Activated T-cell treated with anti-CD3 and anti-CD28 coated beads, Interleukin-2, amount 50 U/mL, for 48 hours (primary cell): ENCODE measurements at places on chromosomes 16 and 17.

DNA sequence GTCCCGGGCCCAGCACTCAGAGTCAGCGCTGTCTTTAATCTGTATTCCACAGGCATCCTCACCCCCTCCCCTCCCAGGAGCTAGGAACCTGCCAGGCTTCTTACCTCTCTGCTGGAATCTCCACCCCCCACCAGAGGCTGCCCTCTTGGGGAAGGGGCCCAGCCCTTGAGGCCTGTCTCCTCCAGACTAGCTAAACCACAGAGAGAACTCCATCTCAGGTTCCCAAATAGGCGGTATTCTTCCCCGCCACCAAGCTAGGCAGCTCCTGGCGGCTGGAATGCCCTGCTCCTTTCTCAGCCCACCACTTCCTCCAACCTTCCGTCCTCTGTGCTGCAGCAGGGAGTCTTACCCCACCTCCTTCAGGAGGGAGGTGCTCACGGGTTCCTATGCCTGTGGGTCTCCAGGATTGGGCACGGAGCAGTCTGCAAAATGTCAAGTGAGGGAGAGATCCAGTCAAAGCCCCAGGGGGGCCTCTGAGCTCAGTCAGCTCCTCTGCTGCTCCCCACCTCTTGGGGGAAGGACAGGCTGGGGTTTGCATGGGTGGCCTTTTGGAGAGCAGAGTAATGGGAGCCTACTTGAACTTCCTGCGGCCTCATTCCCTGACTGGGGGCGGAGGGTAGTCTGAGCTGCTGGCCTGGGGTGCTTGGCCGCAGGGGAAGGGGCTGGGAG is 55.7 kb downstream of the SREBF1 start:
- DNase-seq, result no peak

DNA sequence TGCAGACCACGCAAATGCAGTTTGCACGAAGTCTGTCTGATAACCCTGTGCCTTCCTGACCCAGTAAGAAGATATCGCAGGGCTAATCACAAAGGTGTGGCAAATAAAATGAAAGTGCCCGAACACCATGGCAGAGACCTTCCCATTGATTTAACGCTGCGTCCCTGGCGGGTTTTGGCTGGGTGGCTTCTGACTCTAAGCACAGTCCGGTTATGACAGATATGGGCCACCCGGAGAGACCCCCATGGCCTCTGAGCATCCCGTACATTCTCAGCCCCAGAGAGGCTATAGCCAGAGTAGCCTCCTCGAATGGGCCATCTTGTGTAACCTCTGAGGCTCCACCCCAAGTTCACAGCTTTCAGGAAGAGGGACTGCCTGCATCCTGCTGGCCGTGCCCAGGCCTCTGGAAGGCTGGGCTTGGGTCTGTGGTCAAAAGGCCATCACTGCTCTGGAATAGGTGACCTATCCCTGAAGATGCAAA is 5.5 kb downstream of the FOXC2 start:
- no peak for DNase-seq

DNA sequence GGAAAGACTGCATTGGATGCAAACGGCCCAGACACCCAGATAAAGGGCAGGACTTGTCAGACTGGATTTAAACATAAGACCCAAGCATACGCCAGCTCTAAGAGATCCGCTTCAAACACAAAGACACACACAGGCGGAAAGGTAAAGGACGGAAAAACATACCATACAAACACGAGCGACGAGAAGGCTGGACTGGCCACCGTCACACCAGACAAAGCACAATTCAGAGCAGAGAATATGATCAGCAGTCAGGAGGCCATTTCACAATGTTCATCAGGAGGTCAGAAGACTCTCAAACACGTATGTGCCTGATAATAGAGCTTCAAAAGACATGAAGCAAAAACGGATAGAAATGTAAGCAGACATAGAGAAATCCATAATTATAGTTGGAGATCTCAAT is 84.9 kb upstream of the GNG13 start:
- no peak for DNase-seq

GRCh38 chr16:66324815-66325515 is 41.5 kb upstream of the CDH5 start:
- DNase-seq, result no peak

DNA sequence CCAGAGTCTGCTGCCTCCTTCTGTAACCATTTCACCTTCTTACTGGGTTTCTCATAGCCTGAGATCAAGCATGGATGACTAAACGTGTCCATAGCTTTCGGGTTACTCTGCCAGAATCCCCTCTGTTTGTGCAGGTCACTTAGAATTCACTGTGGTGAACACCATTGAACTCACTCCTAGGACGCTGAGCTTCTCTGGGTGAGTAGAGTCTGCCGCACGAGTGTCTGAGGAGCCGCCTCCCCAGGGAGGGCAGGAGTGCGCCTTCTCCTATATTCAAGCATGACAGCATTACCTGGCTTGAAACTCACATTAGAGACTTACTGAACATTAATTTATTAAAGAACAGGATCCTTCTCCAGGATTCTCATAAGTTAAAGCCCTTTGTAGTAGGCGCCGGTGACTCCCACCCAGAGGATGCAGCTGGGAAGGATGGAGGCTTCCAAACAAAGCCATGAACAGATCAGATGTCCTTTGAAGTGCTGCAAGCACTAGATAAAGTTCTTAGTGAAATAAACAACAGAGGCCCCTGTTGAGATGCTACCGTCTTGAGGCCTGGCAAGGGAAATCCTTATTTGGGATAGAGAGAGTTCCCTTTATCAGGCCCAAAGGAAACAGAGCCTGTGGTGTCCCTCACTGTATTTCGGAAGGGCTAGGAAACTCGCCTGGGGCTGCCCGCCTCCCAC is 144.6 kb upstream of the PLCG2 start:
- DNase-seq, result no peak

GRCh38 chr16:75341564-75342307 is 90.3 kb upstream of the BCAR1 start:
- DNase-seq, result no peak

- DNase-seq, result no peak
Measured at GRCh38 chr16:55285586-55285985, 38.4 kb upstream of the IRX6 start.

- DNase-seq, result peak; percentile 94
Measured at GRCh38 chr17:28750178-28751047, 6.6 kb downstream of the TRAF4 start.

- no peak for DNase-seq
Measured at GRCh38 chr17:82687375-82687861, 11.1 kb downstream of the RAB40B start.

- no peak for DNase-seq
Measured at GRCh38 chr16:2776500-2777139, 460 bp downstream of the ELOB start.

DNA sequence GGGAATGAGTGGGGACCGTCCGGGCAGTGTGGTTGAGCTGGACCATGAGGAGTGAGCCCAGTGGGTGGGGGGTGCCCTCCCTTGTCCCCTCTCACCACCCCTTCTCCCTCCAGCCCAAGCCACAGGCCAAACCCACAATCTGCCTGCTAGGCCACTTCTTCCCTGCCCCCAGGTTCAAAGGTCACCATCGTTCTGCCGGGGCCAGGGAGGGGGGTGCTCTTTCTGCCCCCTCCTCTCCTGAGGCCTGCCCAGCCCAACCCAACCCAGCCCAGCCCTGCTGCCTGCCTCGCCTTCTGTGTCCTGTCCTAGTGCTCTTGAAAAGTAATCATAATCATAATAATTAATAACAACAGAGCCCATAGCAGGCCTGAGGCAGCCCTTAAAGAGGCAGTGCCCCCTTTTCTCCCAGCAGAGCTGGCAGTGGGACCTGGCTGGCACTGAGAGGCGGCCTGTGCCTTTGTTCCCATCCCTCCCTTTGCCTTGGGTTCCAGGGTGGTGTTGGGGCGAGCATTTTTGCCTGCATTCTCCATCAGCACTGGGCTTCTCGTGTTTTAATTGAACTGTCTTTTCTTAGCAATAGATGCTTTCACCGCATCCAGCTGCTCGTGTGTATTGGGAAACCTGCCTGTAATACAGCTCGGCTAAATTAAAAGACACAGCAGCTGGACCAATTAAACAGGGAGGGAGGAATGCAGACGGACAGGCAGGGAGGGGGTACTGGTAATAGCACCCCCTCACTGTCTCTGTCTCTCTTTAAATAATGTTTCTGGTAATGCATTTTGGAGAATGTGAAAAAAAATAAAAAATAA is 46.8 kb downstream of the SREBF1 start:
- no peak for DNase-seq

DNA sequence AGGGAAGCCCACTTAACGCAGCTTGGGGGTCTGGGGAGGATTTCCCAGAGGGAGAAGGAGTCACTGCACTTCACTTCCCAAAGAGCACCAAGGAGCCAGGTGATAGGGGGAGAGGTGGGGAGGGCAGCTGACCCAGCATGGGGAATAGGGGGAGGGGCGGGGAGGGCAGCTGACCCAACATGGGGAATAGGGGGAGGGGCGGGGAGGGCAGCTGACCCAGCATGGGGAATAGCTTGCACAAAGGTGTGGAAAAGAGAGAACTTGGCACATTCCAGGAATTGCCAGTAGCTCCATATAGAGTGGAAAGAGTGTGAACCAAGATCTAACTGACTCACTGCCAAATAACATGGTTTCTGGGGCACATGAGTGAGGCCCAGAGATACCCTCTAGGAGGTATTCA is 110.3 kb downstream of the CCT6B start:
- DNase-seq, result no peak
